ENCODE measurements at places on chromosomes 4 and X.

GRCh38 chr4:1601852-1602654 is 82.1 kb downstream of the FAM53A start:
- DNase-seq = no peak

GRCh38 chrX:71667328-71668247 is at the start of gene LOC101059915:
Gene LOC101059915 (plus strand): TSS chrX:71667546.
- DNase-seq = no peak

DNA sequence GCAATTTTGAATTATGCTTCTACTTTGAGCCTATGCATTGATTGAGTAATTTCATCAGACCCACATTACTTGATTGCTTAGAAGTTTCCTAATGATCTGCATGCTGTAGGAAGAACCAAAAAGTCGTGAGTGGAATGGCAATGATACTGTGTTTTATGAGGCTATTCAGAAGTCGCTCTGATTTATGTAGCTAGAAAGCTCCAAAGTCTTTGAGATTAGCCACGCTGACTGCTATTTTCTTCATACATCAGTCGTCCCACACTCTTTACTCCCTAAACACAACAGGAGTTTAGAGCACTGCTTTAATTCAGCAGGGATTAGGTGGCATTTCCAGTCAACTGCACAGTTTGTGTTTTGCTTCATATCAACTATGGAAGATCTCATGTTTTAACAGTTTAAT is 4.1 kb downstream of the GRID2 start:
- DNase-seq = no peak

GRCh38 chr4:71377561-71377960 is 38.7 kb downstream of the SLC4A4 start:
- no peak for DNase-seq

DNA sequence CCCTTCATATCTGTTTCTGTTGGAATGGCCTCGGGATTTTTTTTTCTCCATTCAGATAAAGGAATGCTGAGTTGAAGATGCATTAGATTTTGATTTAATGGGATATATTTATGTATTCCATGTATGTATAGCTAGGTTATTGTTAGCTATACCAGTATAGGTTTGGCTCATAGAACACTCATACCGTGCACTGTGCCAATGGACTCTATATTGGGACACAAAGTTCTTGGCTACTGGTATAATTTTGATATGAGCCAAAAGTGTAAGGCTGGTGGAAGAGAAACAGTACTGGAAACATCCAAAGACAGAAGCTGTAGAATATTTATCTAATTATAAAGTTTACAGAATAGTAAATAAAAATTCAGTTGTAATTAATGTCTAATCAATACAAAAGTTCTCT is 1912.1 kb downstream of the STIM2 start:
- DNase-seq = no peak

GRCh38 chr4:137794764-137795254 is 262.5 kb upstream of the PCDH18 start:
- DNase-seq = no peak

DNA sequence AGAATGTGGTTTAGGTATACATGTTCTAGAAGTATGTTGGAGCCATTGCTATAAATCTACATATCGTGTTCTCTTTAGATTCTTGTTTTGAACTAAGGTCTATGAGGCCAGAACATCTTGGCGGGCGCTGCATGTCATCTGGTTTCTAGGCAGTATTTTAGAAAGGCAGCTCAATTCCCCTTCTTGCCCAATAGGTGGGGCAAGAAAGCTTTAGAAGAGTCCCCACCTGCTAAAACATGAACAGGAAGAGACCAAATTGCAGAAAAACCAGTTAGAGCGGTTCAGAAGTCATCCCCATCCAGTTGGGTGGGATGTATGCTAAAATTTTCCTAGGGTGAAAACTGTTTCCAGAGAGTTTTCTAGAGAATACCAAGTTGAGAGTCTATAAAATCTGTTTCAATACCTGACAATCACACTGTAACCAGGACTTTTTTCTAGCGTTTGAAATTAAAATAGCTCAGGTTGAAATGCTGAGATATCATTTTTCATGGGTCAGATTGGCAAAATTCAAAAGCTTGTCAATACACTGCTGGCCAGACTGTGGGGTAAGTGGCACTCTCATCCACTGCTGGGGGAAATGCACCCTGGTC is 17.5 kb upstream of the SH3KBP1 start:
- DNase-seq = no peak

GRCh38 chr4:63308697-63309096 is 1100.6 kb downstream of the TECRL start:
- no peak for DNase-seq

GRCh38 chrX:11580789-11581188 is 84.9 kb downstream of the ARHGAP6 start:
- no peak for DNase-seq

- no peak for DNase-seq
Observed at GRCh38 chr4:101724093-101724492, 66.4 kb upstream of the BANK1 start.

- DNase-seq = no peak
Observed at GRCh38 chrX:48908600-48908999, 2.8 kb downstream of the SLC35A2 start.

GRCh38 chr4:126539771-126540170 is 1093.0 kb upstream of the INTU start:
- DNase-seq = no peak

GRCh38 chrX:103398421-103398864 is 22.1 kb downstream of the BEX3 start:
- no peak for DNase-seq

GRCh38 chr4:39635023-39635422 is 3.6 kb downstream of the SMIM14 start:
- DNase-seq = no peak

DNA sequence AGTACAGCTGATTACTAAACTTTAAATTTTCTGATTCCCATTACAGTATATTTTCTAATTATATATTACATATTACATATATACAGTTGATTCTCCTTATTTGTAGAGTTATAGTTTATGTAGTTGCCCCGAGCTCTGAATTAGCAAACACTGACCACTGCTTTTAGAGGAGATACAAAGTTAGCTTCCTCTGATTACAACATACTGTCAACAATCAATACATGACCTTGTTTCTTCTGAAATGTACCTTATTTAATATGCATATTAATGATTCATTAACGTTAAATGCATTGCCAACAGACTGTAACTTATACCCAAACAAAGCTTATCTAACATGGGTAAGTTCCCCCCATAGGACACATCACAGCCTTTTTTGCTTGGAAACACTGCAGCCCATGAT is 81.5 kb downstream of the ATP10D start:
- no peak for DNase-seq

DNA sequence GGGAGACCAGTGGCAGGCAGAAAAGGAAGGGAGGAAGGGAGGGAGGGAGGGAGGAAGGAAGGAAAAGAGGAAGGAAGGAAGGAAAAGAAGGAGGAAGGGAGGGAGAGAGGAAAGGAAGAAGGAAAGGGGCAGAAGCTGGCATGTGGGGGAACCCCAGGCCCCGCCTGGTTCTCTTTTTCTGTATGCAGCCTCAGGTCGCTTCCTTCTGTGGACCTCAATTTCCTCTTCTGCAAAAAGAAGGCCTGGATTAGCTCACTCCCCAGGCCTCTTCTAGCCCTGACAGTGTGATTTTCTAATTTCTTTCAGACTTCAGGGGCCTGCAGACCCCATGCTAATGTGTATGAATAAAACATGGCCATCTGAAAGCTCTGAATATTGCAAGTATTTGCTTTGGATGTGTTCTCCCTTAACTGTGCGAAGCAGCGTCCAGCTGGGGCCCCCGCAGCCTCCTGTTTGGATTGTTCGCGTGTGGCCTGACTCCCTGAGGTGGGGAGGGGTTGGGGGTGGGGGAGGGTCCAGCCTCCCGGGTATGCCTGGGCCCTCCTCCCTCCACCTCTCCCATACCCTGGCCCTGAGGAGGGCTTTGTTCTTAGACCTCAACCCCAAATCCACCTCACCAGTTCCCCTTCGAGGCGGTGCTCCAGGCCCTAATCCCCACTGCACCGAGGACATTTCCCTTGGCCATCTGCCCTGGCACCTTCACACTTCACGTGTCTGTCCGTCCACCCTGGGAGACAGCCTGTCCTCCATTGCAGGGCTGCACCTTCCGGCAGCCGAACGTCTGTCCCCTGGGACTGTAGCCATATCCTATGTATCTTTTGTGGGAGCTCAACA is 199.9 kb upstream of the ATP6AP2 start:
- DNase-seq = no peak

DNA sequence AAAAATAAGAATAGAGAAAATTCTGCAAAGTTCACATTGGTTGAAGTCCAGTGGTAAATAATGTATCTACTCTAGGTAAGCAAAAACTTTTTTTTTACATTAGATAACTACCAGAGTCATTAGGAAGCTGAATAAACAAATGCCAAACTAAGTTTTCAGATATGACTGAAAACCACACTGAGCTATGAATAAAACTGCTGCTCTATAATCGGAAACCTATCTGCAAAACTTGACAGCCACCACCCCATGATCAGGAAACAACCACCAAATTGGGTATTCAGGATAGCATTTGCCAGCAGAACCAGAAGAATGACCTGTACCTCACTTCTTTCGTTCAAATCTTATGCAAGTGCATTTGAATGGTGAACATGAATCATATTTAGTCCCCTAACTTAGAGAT is 173.0 kb upstream of the TET2 start:
- no peak for DNase-seq

- no peak for DNase-seq
Observed at GRCh38 chrX:139881572-139881971, 51.3 kb downstream of the ATP11C start.

GRCh38 chr4:93813092-93813491 is 15.5 kb upstream of the ATOH1 start:
- DNase-seq = no peak

DNA sequence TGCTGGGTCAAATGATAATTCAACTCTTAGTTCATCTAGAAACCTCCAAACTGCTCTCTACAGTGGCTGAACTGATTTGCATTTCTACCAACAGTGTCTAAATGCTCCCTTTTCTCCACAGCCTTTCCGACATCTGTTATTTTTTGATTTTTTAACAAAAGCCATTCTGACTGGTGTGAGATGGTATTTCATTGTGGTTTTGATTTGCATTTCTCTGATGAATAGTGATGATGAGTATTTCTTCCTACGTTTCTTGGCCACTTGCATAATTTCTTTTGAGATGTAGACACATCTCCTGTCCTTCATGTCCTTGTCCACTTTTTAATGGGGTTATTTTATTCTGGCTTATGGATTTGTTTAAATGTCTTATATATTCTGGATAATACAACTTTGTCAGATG is 298.2 kb upstream of the ARSJ start:
- DNase-seq = no peak

- no peak for DNase-seq
Observed at GRCh38 chrX:127571834-127572233, 480.4 kb downstream of the ACTRT1 start.

GRCh38 chr4:168304744-168305459 is 13.7 kb downstream of the DDX60 start:
- no peak for DNase-seq

DNA sequence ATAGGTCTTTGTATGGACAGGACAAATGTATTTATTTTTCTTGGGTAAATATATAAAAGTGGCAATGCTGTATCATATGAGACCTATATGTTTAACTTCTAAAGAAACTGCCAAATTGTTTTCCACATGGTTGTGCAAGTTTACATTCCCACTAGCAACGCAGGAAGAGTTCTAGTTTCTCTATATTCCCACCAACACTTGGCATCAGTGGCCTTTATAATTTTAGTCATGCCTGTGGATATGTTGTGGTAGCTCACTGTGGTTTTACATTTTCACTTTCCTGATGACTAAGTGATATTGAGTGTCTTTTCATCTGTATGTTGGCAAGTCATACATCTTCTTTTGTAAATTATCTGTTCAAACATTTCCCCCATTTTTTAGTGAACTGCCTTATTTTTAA is 126.0 kb downstream of the EMCN start:
- no peak for DNase-seq

DNA sequence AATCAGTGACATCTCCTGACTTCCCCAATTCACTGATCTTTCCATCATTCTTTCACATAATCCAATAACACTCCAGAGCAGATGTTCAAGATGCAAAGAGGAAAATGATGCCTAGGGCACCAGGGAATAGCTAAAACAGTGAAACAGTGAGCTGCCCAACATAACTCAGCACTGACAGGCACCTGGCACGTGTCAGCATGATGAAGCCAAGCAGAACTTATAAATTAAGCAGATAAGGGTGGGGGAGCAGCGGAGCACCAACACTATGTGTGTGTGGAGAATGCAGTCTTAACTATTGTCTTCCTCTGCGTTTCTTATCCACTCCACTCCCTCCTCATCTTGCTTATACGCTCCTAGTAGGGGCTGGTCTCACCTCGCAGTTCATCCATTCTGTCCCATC is 89.4 kb downstream of the AMMECR1 start:
- DNase-seq = no peak

DNA sequence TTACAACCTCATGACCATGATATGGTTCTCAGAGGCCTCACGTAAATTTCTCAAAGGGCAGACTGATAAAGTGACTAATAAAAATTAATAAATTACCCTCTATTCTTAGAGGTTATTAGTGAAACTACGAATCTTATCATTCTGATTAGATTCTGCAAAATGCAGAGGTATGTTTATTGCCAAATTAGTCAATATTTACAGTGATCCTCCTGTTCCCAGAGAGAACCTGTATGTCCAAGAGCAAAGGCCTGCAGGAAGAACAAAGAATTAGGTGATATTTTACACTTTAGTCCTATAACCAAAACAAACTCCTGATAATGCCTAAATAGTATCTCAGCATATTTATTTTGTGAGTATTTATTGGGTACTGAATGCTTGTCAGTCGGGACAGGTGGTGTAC is 58.1 kb downstream of the FAM13A start:
- no peak for DNase-seq

GRCh38 chr4:113407409-113407808 is 354.1 kb downstream of the CAMK2D start:
- DNase-seq = no peak

- DNase-seq = peak; percentile 35
Observed at GRCh38 chr4:24472514-24473308, 111.6 kb downstream of the DHX15 start.

DNA sequence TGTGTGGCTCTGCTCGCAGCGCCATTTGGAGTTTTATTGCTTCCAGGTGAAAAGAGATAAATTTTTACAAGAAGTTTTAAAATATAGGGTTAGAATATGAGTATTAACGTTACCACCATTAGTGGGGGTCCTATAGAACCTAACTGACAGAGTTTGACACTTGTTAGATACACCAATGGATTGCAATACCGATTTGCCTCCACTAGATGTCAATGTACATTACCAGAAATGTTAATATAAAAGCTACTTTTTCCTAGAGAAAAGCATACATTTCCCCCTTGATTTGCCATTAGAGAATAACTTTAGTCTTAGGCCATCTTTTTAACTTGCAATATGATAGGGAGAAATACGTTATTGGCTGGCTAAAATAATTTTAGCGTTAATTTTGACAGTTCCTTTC is 108.4 kb downstream of the LINC00632 start:
- DNase-seq = no peak

- no peak for DNase-seq
Observed at GRCh38 chr4:147542229-147542990, 61.5 kb downstream of the EDNRA start.

DNA sequence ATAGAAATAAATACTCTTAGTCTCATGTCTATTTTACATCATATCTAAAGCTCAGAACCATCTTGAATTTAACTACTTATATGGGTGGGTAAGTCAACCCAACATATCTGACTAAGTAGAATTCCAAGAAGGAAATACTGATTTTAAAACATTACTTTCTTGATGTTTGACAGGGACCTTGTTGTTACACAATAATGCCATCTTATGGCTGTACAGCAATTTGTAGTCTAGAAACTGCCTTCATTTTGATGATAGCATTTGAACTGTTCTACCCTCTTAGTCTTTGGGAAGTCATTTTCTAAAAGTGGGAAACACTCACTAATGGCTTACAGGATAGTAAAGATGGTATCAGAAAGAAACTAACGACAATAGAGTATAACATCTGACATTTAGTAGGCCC is 929.5 kb downstream of the DMD start:
- DNase-seq = no peak

Data from CD8-positive, alpha-beta memory T cell (primary cell).